ENCODE measurements at places on chromosomes 2 and 18.

- DNase-seq = no peak
These were observed 170.1 kb downstream of the FHOD3 start for GRCh38 chr18:36467614-36468013.

GRCh38 chr2:143284087-143284675 lies 155.0 kb downstream of the ARHGAP15 start:
- DNase-seq = peak; percentile 62

DNA sequence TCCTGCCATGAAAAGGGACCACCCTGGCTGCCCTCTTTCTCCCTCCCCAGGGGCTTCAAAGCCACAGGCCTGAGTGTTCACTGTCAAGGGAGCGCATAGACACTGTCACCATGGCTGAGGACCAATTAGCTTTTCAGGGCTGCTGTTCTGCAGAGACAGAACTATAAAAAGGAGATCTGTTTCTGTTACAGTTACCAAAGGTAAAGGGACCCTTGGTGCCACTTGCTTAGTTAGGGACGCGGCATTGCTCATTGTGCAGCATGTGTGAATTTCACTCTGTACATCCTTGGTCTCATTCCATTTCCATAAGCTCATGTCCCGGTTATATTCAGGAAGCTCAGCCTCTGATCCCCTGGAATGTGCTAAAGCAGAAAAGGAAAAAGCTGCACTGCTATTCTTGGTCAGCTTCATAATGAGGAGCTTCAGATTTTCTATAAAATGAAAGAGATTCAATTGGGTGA lies 55.5 kb upstream of the RNF152 start:
- no peak for DNase-seq

DNA sequence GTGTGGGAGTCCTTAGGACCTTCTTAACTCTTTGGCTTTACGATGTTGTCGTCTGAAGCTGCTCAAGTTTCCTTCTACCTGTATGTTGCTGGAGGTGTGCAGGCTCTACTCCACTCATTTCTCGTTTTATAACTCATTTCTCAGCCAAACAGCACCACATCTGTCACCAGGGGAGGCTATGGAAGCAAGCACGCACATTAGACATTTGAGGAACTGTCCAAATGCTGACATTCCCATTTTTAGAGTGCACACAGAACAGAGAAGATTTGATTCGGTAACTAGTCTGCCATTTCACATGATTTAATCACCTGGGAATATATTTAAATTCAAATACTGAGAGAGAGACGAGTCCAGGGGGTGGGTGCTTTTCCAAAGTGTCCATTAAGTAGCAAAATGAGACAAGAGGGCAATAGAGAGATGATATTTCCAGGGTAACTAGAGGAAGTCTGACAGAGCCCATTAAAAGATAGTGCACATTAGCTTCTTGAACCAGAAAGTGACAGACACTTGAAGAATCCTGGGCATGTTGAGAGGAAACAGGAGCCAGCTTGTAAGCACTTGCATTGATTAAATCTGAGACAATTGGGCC lies 793.3 kb downstream of the TDRD15 start:
- DNase-seq = no peak

DNA sequence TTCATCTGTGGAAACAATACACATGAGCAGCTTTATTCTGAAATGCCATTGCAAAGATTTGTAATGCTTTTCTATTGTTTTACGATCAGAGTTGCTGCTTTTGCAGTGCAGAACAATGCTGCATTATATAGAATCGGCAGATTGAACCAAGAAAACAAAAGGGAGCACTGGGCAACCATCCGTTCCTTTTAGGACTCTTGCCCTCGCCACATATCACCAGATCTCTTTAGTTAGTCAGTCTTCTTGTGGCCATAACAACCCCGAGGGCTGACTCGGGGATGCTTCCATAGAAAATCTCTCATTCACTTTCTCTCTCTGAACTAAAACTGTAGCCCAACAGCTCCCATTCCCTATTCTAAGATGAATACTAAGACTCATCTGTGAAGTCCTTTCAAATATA lies 340.4 kb downstream of the NRXN1 start:
- DNase-seq = no peak

DNA sequence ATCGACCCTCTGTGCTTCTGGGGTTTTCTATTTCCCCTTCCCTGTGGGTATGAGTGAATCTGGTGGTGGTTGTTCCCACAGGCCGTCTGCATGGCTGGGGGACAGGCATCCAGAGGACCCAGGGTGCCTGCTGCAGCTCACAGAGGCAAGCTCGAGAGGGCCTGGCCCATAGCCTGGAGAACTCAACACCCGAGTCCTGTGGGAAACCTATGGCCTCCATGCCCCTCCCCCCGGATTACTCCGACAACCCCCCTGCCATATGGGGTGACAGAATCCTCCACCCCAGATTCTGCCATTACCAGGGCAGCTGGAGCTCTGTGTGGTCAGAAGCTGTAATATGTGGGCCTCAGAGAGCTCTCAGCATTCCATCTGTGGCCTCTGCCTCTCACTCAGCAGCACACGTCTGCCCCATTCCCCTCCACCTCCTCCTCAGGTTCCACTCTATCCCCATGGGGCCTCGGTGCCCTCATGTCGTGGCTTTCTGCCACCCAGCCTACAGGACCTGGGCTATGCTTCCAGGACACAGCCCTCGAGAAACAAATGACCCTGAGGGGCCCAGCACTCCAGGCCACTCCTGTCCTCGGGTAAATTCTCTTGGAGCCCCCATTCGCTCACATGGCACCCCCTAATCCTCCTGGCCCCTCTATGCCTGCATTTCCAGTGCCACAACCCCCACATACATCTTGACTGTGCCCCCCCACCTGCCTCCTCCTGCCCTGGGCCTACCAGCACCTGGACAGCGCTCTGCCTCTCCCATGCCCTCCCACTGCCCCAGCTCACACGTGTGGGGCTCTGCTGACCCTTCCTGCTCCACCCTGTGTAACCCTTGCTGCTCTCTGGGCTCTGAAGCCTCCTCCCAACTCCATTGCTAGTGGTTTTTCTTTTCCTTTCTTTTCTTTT lies 3.6 kb downstream of the MZT2A start:
- no peak for DNase-seq

DNA sequence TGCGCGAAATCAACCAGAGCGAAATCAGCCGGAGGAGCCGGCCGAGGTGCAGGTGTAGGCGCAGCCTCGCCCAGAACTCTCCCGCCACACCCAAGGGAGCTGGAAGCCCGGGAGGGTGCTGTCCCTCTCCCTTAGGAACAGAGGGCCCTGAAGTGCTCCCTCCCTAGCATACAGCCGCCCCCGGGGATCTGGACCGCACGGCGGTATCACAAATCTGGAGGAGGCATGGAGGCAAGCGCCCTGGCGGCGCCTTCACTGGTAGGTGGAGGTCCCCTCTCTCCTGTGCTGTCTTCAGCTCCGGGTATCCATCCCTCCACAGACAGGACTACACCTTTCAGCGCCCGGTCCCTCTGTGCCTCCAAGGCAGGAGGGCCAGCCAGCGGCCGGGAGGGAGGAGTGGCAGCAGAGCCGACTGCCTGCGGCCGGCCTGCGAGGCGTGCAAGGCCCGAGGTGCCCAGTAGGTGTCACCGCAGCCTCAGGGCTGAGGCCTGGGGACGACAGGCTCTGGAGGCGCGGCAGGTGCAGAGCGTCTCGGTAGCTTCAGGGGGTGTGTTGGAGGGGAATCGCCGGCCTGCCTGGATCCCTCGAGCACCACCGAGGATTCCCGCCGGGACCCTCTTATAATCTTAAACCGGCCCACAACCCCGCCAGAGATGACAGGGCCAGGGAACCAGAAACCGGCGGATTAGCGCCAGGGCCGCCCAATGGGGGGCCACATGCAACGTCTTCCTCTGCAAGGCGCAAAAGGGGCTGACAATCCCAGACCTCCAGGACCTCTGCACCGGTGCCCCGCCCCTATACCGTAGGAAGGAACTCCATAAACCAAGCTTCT lies 2.8 kb downstream of the IHH start:
- DNase-seq = peak; percentile 53

DNA sequence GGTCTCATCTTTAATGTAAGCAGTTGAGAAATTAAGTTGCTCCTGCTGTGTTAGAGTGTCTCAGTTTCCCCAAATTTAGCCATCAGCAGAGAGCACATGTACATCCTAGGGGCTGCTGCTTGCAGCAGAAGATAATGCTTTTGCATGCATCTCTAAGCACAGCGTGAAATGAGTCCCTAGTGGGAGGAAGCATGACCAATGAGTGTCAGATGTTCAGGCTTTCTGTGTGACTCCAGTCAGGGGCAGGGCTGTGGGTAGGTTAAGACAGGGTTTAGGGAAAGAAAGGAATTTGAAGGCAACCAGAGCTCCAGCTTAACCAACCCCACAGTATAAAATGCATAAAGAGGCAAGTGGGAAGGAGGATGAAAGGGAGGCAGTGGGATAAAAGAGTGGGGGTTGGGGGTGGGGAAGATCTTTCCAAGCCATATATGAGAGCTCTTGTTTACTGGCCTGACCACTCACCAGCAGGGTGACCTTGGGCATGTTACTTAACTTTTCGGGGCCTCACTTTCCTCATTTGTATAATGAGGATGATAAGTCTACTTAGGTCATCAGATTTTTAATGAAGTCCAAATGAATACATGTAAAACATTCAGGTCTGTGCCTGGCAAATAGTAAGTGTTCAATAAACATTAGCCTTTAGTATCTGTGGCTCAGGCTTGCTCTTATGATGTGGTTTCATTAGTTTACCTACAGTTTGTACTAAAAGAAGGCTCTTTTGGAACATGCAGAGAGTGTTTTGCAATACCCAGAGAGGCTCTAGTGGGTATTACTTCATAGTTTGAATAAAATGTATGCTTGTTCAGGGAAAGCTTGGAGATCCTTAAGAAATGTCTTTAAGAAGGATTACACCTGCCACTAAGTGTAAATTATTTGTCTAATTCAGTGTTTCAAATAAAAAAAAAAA lies 42.7 kb upstream of the PELI1 start:
- DNase-seq = peak; percentile 69

DNA sequence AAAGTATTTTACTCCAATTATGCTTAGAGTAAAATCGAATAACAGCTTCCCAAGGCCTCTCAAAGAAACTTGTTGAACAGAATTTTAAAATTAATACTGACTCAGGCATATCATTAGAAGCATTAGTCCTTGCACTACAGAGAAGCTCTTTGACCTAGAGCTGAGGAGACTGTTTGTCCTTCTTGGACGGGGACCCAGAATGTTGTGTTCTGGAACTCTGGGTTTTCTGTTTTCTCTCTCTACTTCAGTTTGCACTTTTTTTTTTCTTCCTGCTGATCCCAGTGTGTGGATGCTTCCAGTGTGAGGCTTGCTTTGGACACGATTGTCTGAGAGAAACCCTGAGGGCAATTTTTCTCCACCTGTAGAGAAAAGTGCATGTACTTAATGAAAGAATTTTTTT lies 847.6 kb downstream of the SOCS6 start:
- no peak for DNase-seq

DNA sequence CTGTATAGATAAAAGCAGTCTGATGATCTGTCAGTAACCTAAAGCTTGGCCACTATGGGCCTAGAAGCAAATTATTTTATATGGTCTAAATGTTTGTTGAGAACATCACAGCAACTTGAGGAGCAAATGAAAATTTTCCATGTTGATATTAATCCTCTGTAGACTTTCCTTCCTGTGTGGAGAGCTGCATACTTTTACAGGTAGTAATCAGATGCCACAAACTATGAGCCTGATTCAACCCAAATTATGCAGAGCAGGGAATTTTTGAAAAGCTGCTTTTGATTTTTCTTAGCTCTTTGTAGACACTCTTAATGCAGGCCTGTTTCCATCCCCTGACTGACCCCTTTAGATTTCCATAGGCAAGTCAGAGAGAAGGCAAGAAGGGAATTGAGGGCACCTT lies 17.3 kb downstream of the PAX3 start:
- DNase-seq = no peak

GRCh38 chr2:17822445-17823117 lies 6.3 kb downstream of the MSGN1 start:
- no peak for DNase-seq

DNA sequence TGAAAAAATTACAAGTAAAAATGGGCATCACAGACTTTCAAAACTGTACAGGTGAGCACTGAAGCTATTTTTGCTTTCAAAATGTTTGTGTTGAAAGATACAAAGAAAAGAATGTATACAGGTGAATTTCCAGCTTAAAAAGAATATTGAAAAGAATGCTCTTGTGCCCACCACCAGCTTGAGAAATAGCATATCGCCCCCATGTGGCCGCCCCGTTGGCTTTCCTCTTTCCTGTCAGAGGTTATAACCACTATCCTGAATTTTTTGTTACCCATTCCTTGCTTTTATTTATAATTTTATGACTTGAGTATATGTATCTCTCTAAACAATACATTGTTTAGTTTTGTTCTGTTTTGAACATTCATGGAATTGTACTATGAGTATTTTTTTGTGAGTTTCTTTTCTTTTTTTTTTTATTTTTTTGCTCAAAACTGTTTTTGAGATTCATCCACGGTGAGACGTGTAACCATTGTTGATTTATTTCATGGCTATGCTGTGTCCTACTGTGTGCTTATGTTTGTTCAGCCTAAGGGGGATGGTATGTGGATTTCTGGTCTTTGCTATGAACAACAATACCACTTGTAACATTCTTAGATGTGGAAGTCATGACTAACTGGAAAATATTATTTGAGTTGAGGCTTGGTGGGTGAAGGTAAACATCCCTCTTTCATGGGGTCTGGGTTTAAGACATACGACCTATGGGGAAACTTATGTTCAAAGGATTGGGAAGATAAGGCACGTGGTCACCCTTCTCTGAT lies 11.6 kb downstream of the TRPM8 start:
- peak; percentile 4 for DNase-seq

DNA sequence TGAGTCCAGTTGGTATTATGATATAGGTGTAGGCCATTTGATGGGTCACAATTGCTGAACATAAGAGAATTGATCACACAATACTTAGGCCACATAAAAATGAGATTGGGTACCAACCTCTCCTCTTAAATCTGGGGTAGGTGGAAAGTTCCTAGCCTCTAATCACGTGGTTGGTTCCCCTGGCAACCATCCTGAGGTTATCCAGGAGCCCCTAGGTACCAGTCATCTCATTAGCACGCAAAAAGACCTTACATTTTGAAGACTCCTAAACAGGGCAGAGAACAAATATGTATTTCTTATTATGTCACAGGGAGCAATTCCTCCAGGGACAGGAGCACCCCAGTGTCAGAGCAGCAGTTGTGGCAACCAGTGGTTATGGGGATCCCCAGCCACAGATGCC lies 12.7 kb upstream of the SELENOI start:
- no peak for DNase-seq

All from AML-193 (cell line).